ENCODE measurements at places on chromosomes 11 and 22. TPM values are rescaled to one million over a fixed set of nuclear protein-coding genes. Genes with fewer than 3 reads are reported as not detected.

DNA sequence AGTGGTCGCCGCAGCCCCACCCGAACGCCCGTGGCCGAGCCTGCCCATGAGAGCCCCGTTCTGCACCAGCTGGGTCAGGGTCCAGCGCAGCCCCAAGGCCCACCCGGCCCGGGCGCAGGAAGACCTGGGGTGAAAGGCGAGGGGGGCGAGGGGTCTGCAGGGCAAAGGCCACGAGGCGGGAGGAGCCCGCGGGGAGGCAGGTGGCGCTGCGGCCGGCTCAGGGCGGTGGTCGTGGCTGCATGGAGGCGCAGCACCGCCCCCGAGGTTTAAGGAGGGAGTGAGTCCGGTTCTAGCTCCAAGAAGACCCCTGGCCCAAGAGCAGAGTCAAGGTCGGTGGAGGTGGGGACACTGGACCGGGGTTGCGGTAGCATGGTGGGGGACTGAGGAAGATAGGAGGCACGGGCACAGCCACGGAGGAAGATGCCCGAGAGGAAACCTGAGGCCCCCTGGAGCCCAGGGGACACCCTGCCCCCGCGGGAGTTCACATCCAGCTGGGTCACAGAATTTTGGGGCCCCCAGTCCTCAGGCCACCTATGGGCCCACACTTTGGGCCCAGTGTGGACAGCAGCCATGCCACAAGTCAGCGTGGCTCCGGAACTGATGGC, 514 bp upstream of the HDAC10 start:
- no peaks in the 10 kb centered on the region for H3K27me3 ChIP-seq
- peaks cover 24% of the 10 kb centered on the region for H3K4me1 ChIP-seq
- peaks cover 8% of the 10 kb centered on the region for H3K36me3 ChIP-seq
- DNase-seq: no peak

- no peak overlapping the region for H3K4me3 ChIP-seq
- H3K27me3 ChIP-seq: no peaks in the 10 kb centered on the region
- no peak for DNase-seq
- no peaks in the 10 kb centered on the region for H3K4me1 ChIP-seq
Measured at GRCh38 chr11:130997278-130997677, 81.0 kb upstream of the SNX19 start.

- no peak overlapping the region for H3K27ac ChIP-seq
- no peak overlapping the region for H3K4me3 ChIP-seq
- no peaks in the 10 kb centered on the region for H3K4me1 ChIP-seq
- no peak for DNase-seq
Measured at GRCh38 chr11:72901374-72901773, 87.2 kb downstream of the ATG16L2 start.

Gene GSTT2
- total RNA-seq: not detected

Gene HBD
- total RNA-seq: not detected

Gene RIC3
- total RNA-seq: 4.8 TPM

DNA sequence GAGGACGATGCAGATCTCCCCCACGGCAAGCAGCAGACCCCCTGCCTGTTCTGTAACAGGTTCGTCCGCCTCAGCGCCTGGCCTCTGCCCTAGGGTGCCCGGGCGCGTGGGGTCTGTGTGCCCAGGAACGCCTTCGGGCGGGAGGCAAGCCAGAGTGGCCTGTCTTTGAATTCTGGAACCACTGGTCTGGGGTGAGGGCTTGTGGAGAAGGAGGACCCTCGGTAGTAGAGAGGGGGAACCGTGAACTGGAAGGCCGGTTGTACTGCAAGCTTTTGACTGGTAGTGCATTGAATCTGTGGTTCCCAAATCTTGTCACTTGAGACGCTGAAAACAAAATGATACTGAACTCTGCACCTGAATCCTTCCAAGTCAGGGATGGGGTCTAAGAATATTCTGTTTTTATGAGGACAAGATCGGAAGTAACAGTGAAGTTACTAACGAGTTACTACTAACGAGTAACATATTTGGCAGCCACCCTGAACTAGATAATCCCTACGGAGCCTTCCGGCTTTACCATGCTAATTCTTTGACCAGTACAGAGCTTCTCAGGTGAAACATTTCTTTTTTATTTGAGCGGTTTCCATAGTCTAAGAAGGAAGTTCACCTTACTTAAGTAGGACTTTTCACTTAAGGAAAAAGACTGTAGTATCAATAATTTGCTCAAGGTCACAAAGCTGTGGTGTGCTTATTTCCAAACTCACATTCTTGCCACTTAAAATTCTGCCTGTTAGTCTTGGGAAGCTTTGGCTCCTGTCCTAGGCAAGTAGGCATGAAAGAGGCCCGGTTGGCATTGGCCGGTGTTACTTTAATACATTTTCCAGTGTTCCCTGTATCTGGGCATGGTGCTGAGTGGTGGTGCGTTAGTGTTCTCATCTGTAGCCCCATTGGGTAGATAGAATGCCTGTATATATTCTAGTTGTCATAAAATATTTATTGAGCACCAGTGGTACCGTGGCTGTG, 860 bp downstream of the PRMT3 start:
- peaks cover 49% of the 10 kb centered on the region for H3K4me1 ChIP-seq
- no peaks in the 10 kb centered on the region for H3K27me3 ChIP-seq
- peaks cover 29% of the 10 kb centered on the region for H3K36me3 ChIP-seq
- peak overlapping the region; percentile 83 for H3K4me3 ChIP-seq

DNA sequence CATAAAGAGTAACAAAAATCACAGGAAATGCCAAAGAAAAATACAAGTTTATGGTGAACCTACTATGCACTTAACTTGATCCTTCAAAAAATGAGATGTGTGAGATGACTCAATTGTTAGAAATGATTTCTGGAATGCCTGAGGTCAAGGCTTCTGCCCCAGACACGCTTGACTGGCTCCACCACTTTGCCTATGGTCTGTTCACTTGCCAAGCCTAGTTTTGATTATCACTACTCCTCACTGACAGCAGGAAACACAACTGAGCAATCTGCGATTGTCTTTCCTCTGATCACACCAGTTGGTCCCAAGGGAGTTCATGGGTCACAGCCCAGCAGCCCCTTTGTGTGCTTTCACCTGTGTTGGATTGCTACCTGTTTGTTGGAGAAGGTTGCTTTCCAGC, 20.6 kb upstream of the PRDM10 start:
- no peak for DNase-seq
- no peaks in the 10 kb centered on the region for H3K36me3 ChIP-seq
- H3K4me1 ChIP-seq: no peaks in the 10 kb centered on the region
- peaks cover 7% of the 10 kb centered on the region for H3K27me3 ChIP-seq

DNA sequence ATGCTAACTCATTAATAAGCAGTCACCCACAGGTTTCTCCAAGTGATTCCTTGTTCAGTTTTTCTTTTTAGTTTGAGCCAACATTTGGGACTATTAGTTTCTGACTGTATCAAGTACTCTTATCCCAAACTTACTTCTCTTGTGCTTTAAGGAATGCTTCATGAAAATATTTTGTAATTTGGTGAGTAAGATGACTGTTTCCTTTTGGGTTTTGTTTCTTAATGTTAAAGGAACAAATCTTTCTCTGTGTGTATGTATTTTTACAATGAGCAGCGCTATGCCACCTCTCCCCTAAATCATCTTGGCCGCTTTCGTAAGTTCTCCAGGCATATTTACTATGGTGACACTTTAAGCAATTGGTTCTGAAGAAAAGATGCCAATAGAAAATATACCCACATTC, 72.4 kb downstream of the LDLRAD3 start:
- H3K4me3 ChIP-seq: no peak overlapping the region
- no peak for DNase-seq
- H3K4me1 ChIP-seq: no peaks in the 10 kb centered on the region

Measured in activated CD4-positive, alpha-beta memory T cell treated with anti-CD3 and anti-CD28 coated beads, Interleukin-2, amount 10 ng/mL, durations not matched to agents 7 days and 5 days (primary cell).